Activated CD4-positive, alpha-beta T cell treated with anti-CD3 and anti-CD28 coated beads for 24 hours (primary cell): ENCODE measurements at places on chromosomes 7 and 10.

DNA sequence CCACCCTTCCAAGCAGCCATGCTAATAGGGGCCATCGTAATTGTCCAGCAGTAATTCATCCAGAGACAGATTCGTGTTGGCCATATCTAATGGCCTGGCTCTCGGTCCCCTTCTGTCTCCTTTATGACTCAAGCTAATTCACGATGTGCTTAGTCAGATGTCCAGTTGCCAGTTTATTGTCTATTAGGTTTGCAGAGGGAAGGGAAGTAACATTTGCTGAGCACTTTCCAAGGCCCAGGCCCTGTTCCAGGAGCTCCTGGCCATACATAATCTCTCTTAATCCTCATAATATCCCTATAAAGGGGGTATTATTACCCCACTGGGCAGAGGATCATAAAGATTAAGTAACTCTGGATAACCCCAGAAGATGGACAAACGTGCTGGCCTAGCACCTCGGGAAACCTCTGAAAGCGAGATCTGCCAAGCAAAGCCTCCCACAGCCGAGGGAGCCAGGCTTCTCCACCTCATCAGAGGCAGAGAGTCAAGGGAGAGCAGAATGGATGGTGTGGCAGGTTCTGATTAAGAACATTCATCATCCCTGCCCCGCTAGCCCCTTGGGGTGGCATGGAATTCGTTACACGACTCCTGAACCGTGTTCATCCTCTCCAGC lies 153.7 kb downstream of the PLXNA4 start:
- no peak for DNase-seq

GRCh38 chr7:33941418-33941817 lies 36.1 kb downstream of the BMPER start:
- DNase-seq: no peak

DNA sequence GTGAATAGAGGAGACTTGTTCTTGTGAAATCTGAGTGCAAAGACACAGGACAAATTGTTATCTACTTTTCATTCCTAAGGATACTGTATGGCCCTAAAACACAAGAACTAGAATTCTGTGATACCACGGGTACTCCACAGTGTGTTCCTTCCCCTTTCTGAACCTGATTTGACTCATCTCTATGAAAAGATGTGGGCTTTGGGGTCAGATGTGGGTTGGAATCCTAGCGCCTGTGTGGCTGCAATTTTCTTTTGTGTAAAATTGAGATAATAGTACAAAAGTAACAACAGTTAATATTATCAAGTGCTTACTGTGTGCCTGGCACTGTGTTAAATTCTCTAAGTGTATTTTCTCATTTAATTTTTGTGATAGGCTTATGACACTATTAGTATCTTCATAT lies 8.1 kb downstream of the SRGN start:
- DNase-seq: no peak

GRCh38 chr10:4763960-4764428 lies 62.0 kb upstream of the AKR1E2 start:
- no peak for DNase-seq
